ENCODE measurements at places on chromosomes 11 and 22.

DNA sequence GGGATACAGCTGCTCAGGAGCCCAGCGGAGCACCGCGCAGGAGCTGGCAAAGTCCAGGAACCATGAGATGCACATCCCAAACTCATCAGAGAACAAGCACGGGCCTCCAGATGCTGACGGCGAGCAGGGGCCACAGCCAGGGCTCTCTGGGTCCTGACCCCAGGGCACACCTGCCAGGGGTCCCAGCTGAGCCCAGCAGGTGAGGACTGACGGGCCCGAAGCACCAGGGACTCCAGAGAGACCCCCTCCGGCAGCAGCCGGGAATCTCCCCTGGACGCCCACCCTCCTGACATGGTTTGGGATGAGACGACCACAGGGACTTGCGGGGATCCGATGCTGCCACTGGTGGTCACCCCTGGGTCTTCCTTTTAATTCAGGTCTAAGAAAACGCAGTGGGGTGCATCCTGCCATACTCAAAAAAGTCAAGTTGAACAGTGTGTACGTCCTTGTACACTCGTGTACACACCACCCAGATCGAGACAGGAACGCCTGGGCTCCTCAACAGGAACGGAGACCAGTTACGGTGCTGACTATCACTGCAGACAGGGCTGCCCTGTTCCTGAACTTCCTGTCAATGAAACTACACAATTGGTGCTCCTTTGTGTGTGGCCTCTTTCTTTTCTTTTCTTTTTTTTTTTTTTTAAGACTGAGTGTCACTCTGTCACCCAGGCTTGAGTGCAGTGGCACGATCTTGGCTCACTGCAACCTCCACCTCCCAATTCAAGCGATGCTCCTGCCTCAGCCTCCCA, 21.9 kb downstream of the TTLL8 start:
- DNase-seq = no peak

GRCh38 chr11:31801298-31801702, 9.8 kb downstream of the PAX6 start:
- DNase-seq = no peak

DNA sequence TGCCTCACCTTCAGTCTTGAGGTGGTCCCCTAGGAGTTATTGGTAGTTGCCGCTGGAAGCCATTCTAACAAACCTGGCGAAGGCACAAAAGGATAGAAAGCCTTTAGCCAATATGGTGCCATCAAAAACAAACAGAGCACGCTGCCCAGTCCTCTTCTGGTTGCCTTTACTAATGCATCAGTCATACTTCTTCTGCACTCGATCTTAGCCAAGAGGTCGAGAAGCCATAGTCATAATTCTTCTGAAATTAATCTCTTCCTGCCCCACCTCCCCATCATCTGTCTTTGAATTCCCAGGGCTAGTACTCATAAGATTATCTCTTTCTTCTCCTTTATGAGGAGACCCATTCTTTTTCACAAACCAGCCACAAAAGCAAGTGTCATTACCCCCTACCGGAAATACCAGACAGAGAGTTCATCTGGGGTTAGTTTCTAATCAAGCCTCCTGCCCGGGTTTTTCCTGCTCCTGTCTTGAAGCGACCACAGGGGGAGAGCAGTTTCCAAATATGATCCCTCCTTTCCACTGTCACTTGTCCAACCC, 21.4 kb upstream of the EHF start:
- no peak for DNase-seq

GRCh38 chr11:15653191-15653710, 538.5 kb downstream of the INSC start:
- no peak for DNase-seq

DNA sequence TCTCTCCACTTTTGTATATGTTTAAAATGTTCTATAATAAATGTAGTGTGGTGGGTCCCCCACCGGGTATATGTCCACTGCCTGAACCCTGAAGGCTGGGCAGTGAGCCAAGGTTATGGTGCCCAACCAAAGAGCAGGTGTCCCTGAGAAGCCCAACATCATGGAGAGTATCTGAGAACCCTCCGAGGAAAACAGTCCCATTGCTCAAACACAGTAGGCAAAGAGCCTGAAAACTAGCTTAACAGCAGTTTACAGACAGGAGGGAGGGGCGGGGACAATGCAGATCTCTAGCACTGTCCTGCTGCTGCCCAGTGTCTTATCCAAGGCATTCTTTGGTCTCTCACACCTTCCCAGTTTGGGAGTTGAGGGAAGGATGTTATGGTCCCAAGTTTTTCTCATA, 91.0 kb downstream of the TMPRSS5 start:
- DNase-seq = no peak

GRCh38 chr22:43126501-43127165, 16.1 kb downstream of the BIK start:
- no peak for DNase-seq

DNA sequence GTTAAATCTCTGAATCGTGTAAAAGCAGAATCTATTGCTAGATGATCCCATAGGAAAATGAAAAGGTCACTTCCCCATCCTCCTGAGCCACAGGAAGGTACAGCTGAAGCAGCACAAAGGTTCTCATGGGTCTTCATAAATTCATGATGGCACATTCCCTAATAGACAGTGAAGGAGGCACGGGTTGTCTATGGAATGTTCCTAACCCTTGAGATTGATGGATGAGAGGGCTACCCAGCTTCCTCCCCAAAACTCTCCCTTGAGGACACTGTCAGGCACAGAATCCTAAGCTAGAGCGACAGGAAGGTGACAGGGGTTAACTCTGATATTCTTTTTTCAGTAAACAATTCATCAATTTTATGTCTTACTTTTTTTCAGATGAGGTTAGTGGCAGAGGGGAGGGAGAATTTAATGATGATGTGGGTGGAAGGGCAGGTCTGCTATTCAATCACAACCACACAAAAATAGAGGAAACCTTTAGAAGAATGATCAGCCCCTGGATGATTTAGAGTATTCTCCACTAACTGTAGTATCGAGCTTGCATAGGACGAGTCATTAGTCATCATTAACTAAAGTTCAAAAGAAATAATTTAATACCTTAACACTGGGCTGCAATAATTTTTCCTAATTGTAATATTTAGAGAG, 33.1 kb downstream of the SEZ6L start:
- no peak for DNase-seq

GRCh38 chr11:83249972-83250593, 36.1 kb downstream of the CCDC90B start:
- no peak for DNase-seq

DNA sequence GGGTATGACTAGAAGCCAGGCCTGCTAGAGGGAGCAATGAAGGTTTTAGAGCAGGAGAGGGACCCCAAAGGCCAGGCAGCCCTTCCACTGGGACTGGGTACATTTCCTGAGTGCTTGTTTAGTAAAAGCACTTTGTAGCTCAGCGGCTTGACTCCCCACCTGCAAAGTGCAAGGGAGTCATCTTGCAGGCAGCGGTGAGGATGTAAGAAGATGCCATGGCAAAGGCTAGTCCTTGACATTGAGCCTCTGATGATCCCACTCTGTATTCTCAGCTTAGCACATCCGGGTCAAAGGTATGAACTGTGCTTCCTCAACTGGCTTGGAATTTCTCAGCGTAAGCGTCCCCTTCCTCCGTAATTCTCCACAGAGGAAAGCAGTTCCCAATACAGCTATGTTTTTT, 3.1 kb upstream of the UBE2L3 start:
- no peak for DNase-seq

DNA sequence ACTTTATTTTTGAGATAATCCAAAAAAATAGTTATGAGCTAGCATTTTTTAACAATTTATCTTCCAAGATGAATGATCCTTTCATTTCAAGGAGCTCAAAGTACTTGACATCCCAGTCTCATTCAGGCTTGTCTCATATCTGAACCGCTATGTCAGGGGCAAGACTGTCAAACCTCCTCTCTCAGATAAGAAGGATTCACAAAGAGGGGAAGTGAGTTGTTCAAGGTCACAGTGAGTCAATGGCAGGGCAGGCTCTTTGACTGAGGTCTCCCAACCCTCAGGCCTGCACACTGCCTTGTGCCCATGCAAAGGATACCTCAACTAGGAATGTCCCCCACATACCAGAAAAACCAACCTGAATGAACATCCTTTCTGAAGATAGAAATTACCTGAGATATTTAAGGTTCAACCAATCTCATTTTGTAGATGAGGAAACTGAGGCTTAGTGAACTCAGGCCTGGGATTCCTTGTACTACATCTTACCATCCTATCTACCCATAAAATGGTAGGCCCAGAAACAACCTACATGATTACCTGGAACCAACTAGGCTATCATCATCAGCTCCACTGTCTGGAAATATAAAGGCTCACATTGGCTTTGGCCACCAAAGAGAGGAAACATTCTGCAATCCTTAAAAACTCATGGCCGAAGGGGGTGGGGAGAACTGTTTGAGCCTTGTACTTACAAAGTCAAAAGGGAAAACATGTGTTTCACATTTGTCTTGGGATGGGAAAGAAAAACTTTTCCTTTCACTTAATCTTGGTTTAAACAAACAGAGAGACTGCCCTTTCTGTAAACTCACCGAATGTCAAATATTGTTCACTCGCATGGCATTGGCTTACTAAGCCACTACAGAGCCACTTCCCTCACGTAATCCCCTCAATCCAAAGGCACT, 51.1 kb downstream of the LIF start:
- DNase-seq = no peak

- DNase-seq = no peak
Measured at GRCh38 chr11:9619971-9620370, 43.9 kb upstream of the SWAP70 start.

- DNase-seq = no peak
Measured at GRCh38 chr22:28279888-28280287, 360.8 kb upstream of the PITPNB start.

GRCh38 chr11:45649544-45650165, 15.8 kb downstream of the CHST1 start:
- no peak for DNase-seq

GRCh38 chr11:9752091-9752490, 88.2 kb downstream of the SWAP70 start:
- DNase-seq = no peak

- DNase-seq = no peak
Measured at GRCh38 chr22:46575911-46576555, 38.6 kb upstream of the CELSR1 start.

GRCh38 chr22:46881373-46882118, 119.1 kb downstream of the TBC1D22A start:
- no peak for DNase-seq

DNA sequence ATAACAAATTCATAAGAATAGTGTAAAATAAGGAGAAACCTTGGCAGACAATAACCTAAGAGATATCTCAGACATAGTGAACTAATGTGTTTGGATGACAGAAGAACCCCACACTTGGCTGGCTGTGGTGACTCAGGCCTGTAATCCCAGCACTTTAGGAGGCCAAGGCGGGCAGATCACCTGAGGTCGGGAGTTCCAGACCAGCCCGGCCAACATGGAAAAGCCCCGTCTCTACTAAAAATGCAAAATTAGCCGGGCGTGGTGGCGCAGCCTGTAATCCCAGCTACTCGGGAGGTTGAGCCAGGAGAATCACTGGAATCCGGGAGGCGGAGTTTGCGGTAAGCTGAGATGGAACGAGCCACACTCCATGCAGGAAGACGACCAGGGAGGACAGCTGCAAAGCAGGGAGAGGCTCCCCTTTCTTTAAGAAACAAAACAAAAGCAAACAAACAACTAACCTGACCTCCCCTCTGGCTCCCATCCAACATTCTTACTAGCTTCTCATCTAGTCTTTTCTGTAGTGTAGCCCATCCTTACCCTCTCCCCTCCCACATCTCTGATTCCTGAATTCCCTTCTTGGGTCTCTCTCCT, 84.2 kb downstream of the ZNF280B start:
- DNase-seq = no peak

- no peak for DNase-seq
Measured at GRCh38 chr22:38106814-38107578, 3.5 kb downstream of the BAIAP2L2 start.

DNA sequence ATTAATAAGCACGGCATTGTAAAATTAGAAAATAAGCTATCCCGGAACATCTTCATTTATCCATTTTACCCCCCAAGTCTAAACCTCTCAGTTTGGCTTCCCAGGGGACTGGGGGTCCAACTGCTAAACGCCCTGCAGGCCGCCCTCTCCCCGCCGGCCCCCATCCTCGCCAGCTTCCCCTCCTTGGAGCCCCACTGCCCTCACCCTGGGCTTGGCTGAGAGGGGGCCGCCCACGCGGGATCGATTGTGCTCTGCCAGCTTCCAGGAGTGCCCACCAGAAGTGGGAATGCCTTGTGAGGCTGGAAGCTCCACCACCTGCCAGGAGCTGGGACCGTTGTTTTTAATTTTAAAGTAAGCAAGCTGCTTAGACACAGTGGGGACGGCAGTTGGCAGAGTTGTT, 353.5 kb downstream of the TBC1D22A start:
- DNase-seq = no peak

DNA sequence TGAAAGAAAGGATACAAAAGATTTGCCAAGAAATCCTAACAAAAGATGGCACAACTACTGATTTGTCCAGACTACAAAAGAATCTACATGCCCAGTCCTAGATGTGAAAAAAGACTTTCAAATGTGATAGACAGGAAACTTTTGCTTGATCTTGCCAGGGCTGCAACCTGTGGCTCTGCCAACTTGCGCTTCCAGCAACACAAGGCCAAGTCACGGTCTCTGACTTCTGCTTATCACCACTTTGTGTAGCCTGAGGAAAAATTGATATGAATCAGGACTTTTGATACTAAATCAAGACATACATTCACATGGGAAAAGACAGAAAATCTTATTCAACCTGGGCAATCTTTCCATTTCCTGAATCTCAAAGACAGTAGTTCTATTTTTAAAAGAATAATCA, 366.0 kb downstream of the RAB38 start:
- DNase-seq = no peak

- DNase-seq = no peak
Measured at GRCh38 chr11:67442504-67443404, 522 bp downstream of the CORO1B start.

DNA sequence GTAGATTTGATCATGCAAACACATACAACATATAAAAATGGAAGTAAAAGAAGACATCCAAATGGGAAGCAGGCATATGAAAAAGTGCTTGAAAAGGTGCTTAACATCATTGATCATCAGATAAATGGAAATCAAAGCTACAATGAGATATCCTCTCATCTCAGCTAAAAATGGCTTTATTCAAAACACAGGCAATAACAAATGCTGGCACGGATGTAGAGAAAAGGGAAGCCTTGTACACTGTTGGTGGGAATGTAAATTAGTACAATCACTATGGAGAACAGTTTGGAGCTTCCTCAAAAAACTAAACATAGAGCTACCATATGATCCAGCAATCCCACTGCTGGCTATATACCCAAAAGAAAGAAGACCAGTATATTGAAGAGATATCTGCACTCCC, 549 bp upstream of the TCN1 start:
- no peak for DNase-seq

DNA sequence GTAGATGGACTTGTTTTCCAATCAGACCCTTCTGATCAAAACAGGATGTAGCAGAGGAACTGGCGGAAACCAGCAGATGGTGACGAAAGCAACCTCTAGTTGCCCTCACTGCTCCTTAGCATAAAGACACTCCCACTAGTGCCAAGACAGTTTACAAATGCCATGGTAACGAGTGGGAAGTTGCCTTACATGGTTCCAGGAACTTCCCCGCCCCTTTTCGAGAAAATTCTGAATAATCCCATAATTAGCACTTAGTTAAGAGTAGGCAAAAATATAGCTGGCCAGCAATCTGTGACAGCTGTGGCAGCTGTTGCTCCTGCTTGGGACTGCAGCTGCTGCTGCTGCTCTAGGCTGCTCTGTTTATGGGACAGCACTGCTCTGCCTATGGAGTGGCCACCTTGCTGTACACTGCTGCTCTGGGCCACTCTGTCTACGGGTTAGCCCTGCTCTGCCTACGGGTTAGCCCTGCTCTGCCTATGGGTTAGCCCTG, 33.4 kb upstream of the SORL1 start:
- no peak for DNase-seq

GRCh38 chr11:35237860-35238715, 99.1 kb downstream of the CD44 start:
- no peak for DNase-seq

- no peak for DNase-seq
Measured at GRCh38 chr11:72353861-72354260, 80.5 kb downstream of the CLPB start.
